T-helper 1 cell (primary cell): ENCODE measurements at places on chromosomes 1 and 21.

DNA sequence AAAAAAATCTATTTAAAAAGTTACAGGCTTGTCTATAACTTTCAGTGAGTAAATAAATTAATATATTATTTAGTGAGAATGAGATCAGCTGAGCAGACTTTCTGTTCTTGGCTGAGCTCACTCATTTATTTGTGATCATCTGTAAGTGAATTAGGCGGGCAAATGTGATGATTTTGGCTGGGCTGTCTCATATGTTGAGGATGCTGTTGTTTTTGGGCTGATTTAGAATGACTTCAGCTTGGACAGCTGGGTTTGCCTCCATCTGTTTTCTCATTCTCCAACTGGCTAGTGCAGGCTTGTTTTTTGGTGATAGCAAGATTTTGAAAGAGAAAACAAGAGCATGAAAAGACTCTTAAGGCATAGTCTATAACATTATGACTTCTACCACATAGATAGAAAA lies 475.8 kb upstream of the OLFM3 start:
- DNase-seq = no peak

DNA sequence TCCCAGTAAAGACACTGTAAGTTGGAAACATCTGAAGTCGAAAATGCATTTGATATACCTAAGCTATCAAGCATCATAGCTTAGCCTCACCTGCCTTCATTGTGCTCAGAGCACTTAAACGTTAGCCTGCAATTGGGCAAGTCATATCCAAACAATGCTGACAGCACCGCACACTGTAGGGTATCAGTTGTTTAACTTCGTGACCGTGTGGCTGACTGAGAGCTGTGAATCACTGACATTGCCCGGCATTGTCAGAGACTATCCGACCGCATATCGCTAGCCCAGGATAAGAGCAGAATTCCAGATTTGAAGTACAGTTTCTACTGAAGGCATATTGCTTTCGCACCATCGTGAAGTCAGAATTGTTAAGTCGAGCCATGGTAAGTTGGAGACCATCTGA lies 41.5 kb downstream of the GALNT2 start:
- DNase-seq = peak; percentile 43

DNA sequence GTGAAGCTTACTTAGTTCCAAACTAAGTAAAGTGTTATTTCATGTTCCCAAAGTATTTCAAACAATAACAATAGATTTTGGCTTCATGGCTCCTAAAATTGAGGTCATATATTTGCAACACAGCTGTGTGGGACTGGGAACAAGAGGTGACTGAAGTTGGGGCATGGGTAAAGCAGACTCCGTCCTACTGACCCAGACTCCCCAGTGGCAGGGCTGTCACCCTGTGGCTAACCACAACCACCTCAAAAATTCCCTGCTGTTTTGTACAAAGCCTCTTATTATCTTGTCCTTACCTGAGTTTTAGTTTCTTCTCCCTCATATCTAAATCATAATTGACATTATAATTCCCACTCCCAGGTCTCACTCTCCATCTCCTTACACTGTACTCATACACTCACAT lies 117.6 kb downstream of the PTGER3 start:
- no peak for DNase-seq

DNA sequence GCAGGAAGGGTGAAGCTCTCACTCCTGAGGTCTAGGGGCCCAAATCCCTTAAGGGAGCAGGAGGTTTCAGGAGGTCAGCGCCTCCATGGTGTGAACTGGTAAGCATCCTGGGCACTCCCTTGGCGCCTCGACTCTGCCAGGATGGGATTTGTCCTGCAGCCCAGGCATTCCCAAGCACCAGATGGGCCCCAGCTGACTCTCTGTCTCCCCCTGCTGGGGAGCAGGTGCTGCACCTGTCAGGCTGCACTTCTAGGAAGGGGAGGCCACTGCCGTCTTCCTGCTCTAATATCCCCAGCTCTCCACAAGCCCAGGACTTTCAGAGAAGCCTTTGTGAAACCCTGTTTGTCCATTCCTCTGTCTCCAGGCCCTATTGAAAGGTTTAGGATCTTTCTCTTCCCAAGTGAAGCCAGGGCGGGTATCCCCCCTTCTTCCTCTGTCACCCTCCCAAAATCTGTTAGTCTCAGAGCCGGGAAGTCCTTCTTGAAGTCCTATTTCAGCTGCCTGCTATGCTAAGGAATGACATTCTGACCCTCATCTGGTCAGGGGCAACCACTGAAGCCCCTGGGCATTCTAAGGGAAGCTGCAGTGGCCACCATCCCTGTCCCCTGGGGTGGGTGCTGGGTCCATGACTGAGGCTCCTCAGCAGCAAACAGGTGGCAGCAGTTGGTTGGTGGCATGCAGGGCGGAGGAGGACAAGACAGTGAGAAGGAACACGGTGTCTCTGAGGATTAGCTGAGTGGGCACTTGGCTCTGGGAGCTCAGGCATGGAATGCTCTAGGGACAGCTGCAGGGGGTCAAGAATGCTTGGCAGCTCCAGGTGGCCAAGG lies 3.2 kb downstream of the MYBPH start:
- peak; percentile 23 for DNase-seq

DNA sequence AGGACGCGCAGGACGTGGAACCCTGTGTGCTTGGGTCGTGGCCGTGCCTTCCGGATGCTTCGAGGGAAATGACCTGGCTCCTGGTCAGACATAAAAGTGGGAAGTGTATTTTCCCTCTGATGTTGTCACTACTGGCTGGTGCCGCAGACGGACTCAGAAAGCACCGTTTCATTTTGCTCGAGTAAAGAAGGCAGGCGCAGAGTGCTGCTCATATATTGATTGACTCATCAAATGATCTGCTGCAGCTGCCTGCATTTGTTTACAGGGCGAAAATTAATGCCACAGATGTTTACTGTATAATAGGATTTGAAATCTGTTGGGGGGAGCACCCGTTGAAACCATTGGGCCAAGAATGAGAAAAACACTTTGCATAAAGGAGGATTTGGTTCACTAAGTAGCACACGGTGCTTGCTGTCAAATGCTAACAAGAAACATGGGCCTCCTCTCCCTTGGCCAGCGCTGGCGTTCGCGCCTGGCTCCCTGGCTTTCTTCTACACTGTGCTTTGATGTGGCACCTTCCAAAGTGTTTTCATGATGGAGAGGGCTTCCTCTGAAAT lies 365.5 kb downstream of the CAMTA1 start:
- no peak for DNase-seq
